GM12865 (cell line): ENCODE measurements at places on chromosomes 3 and 15.

- DNase-seq, result no peak
Measured at GRCh38 chr3:56590814-56591213, 33.8 kb downstream of the CCDC66 start.

- no peak for DNase-seq
Measured at GRCh38 chr3:24378313-24378712, 116.3 kb downstream of the THRB start.

- DNase-seq, result no peak
Measured at GRCh38 chr3:168862466-168862865, 766.7 kb upstream of the GOLIM4 start.

- no peak for DNase-seq
Measured at GRCh38 chr15:89463113-89463512, 33.3 kb downstream of the RHCG start.

GRCh38 chr3:192364316-192364715, 363.0 kb downstream of the FGF12 start:
- no peak for DNase-seq
